ENCODE measurements at places on chromosomes 7 and 10.

GRCh38 chr7:154776350-154776749, 226.6 kb downstream of the PAXIP1 start:
- H3K27ac ChIP-seq, result no peak overlapping the region
- no peaks in the 10 kb centered on the region for H3K4me1 ChIP-seq
- no peak overlapping the region for H3K4me3 ChIP-seq
- H3K36me3 ChIP-seq, result no peaks in the 10 kb centered on the region
- no peaks in the 10 kb centered on the region for H3K27me3 ChIP-seq

- no peak overlapping the region for H3K27ac ChIP-seq
- H3K27me3 ChIP-seq, result no peaks in the 10 kb centered on the region
- H3K36me3 ChIP-seq, result no peaks in the 10 kb centered on the region
- H3K4me3 ChIP-seq, result no peak overlapping the region
Measured at GRCh38 chr7:139726485-139726869, 51.3 kb downstream of the HIPK2 start.

- no peak for DNase-seq
- peaks cover 81% of the 10 kb centered on the region for H3K36me3 ChIP-seq
- H3K27me3 ChIP-seq, result no peaks in the 10 kb centered on the region
- 0 out of 2 replicates have a peak, but pooled peaks cover 2% of the 10 kb centered on the region for H3K4me1 ChIP-seq
Measured at GRCh38 chr10:48737886-48738285, 53.2 kb downstream of the WDFY4 start.

DNA sequence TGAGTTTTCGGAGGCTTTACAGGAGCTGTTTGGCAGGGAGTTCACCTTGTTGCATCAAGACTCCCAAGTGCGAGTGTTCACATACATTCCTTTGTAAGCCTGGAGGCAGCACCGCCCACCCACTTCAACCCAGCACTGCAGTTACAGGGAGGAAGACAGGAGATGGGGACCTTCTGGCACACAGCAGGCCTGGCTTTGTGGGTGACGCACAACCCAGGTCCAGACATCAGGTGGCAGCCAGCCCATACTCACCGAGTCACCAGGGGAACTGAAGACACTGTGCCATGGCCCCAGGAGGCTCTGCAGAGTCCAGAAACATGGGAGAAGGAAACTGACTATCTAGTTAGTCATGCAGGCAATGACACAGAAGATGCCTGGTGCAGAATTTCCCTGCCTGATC, 305.9 kb upstream of the RNF32 start:
- no peaks in the 10 kb centered on the region for H3K36me3 ChIP-seq
- no peak overlapping the region for H3K4me3 ChIP-seq
- no peak for DNase-seq
- H3K4me1 ChIP-seq, result no peaks in the 10 kb centered on the region

DNA sequence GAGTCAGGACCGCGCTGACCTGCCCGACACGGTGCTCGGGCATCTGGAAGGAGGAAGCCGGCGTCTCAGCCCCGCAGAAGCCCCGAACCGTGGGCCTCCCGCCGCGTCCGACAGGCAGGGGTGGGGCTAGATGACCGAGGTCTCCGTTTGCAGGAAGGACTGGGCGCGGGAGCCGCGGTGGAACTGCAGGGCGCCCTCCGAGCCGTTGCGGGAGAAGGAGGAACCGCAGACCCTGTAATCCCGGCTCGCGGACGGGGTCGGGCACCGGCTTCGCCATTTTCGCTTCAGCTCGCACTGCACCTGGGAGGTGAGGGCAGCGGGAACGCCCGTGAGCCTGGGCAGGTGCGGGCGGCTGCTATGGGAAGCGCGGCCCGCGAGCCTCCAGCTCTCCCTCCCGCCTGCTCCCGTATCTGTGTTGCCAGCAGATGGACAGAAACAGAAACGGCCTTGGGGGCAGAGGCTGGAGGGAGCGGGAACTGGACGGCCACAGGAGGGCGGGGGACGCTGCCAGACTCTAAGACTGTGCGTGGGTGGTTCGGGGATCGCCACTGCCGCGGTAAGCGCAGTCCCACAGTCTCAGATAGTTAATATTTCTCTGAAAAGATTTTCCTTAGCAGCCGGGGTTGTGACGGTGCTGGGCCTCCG, 114.1 kb downstream of the VIPR2 start:
- no peak overlapping the region for H3K27ac ChIP-seq
- no peak overlapping the region for H3K4me3 ChIP-seq
- no peaks in the 10 kb centered on the region for H3K36me3 ChIP-seq
- DNase-seq, result no peak
- H3K4me1 ChIP-seq, result no peaks in the 10 kb centered on the region
- no peaks in the 10 kb centered on the region for H3K27me3 ChIP-seq

DNA sequence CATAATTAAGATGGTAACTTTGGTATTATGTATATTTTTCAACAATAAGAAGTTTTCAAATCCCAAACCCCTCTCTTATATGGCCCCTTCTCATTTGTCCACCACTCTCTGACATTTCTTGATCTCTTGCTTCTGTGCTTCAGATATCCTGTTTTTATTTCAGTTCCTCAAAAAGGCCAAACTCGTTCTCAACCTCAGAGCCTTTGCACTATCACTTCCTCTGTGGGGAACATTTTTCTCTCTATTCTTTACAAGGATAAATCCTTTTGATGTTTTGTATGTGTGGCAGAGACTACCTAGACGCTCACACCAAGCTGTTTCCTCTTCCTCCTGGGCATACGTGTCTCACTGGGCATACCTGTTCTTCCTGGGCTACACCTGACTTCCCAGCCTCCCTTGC, 54.2 kb upstream of the FRMD4A start:
- no peaks in the 10 kb centered on the region for H3K36me3 ChIP-seq
- no peak overlapping the region for H3K4me3 ChIP-seq
- no peaks in the 10 kb centered on the region for H3K27me3 ChIP-seq
- DNase-seq, result no peak
- H3K27ac ChIP-seq, result no peak overlapping the region

DNA sequence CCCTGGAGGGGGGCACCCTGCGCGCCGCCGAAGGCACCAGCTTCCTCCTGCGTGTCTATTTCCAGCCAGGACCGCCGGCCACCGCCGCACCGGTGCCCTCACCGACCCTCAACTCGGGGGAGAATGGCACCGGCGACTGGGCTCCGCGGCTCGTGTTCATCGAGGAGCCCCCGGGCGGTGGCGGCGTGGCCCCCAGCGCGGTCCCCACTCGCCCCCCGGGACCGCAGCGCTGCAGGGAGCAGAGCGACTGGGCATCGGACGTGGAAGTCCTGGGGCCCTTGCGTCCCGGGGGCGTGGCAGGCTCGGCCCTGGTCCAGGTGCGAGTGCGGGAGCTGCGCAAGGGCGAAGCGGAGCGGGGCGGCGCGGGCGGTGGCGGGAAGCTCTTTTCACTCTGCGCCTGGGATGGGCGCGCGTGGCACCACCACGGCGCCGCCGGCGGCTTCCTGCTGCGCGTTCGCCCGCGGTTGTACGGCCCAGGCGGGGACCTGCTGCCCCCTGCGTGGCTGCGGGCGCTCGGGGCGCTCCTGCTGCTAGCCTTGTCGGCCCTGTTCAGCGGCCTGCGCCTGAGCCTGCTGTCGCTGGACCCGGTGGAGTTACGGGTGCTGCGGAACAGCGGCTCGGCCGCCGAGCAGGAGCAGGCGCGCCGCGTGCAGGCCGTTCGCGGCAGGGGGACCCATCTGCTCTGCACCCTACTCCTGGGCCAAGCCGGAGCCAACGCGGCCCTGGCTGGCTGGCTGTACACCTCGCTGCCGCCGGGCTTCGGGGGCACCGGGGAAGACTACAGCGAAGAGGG, 594 bp downstream of the CNNM1 start:
- H3K27me3 ChIP-seq, result no peaks in the 10 kb centered on the region
- no peak overlapping the region for H3K27ac ChIP-seq
- no peak overlapping the region for H3K4me3 ChIP-seq
- no peaks in the 10 kb centered on the region for H3K36me3 ChIP-seq
- H3K4me1 ChIP-seq, result no peaks in the 10 kb centered on the region

- H3K4me1 ChIP-seq, result no peaks in the 10 kb centered on the region
- H3K36me3 ChIP-seq, result no peaks in the 10 kb centered on the region
- no peak for DNase-seq
- no peak overlapping the region for H3K4me3 ChIP-seq
- H3K27me3 ChIP-seq, result no peaks in the 10 kb centered on the region
- no peak overlapping the region for H3K27ac ChIP-seq
Measured at GRCh38 chr7:142941541-142941940, 2.3 kb downstream of the LLCFC1 start.

- H3K27ac ChIP-seq, result no peak overlapping the region
- H3K36me3 ChIP-seq, result no peaks in the 10 kb centered on the region
- peaks cover 22% of the 10 kb centered on the region for H3K4me1 ChIP-seq
- no peak overlapping the region for H3K4me3 ChIP-seq
- H3K27me3 ChIP-seq, result no peaks in the 10 kb centered on the region
Measured at GRCh38 chr7:27198138-27198841, 1.6 kb downstream of the HOXA13 start.

DNA sequence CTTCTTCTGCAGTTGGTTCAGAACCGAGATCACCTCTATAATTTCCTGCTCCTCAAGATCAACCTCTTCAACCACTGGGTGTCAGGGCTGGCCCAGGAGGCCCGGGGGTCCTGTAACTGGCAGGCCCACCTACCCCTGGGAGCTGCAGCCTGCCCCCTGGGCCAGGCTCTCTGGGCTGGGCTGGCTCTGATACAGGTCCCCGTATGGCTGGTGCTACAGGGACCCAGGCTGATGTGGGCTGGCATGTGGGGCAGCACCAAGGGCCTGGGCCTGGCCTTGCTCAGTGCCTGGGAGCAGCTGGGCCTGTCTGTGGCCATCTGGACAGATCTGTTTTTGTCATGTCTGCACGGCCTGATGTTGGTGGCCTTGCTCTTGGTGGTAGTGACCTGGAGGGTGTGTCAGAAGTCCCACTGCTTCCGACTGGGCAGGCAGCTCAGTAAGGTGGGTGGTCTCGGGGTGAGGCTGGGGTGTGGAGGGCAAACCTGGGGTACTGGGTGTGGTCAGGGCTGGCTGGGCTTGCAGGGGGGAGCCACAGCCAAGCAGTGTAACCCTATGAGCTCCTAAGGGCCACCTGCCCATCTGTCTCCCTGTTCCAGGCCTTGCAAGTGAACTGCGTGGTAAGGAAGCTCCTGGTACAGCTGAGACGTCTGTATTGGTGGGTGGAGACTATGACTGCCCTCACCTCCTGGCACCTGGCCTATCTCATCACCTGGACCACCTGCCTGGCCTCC, 4.2 kb downstream of the TMEM270 start:
- no peak overlapping the region for H3K4me3 ChIP-seq
- no peaks in the 10 kb centered on the region for H3K4me1 ChIP-seq
- DNase-seq, result no peak
- H3K27me3 ChIP-seq, result no peaks in the 10 kb centered on the region

DNA sequence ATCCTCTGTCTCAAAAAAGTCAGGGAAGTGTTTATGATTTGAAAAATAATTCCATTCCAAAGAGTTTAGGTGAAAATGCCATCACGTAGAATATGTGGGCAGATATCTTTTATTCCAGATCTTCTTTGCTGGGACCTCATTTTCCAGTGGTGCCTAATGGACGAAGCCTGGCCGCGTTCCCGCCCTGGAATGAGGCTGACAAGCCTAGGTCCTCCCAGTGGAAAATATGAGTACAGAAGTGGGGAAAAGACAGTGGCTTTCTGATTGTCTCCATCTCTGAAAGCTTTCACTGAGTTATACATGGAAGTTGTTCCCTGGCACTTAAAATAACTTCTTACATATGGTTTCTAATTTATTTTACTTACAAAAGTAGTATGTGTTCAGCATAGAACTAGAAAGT, 139.4 kb downstream of the TACC2 start:
- no peaks in the 10 kb centered on the region for H3K27me3 ChIP-seq
- DNase-seq, result no peak
- no peaks in the 10 kb centered on the region for H3K36me3 ChIP-seq
- H3K27ac ChIP-seq, result no peak overlapping the region
- H3K4me3 ChIP-seq, result no peak overlapping the region

- no peak for DNase-seq
- H3K36me3 ChIP-seq, result no peaks in the 10 kb centered on the region
- H3K27ac ChIP-seq, result no peak overlapping the region
- H3K4me3 ChIP-seq, result no peak overlapping the region
Measured at GRCh38 chr10:44478040-44478439, 93.1 kb upstream of the CXCL12 start.

DNA sequence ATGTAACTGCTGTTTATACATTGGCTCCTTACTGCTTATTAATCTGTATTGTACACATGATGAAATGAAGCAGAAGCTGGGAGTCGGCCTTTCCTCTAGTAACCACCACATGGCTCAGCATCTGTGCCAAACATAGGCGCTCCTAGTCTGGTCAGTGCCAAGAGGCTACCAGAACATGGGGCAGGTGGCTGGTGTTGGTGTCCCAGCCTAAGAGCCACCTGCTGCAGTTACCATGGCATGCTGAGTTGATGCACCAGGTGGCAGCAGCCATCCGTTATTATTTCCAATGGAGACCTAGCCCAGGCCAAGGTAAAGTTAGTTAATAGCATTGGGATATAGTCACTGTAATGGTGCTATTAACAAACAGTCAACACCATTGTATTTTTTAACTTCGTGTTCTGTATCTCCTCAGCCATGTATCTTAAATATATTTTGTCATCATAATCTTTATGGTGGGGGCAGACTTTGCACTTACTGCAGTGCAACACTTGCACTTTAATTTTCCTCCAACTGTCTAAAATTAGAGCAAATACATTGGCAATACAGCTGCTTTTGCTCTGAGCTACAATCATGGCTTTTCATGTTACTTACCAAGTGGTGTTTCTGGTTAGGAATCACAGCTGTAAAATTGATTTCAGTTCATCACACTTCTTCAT, 33.1 kb downstream of the HBP1 start:
- no peaks in the 10 kb centered on the region for H3K27me3 ChIP-seq
- H3K4me1 ChIP-seq, result no peaks in the 10 kb centered on the region
- peak; percentile 83 for DNase-seq
- H3K36me3 ChIP-seq, result peaks cover 9% of the 10 kb centered on the region
- no peak overlapping the region for H3K27ac ChIP-seq

GRCh38 chr10:4034907-4035598, 250.0 kb upstream of the KLF6 start:
- no peaks in the 10 kb centered on the region for H3K4me1 ChIP-seq
- no peaks in the 10 kb centered on the region for H3K36me3 ChIP-seq
- H3K27ac ChIP-seq, result no peak overlapping the region
- H3K4me3 ChIP-seq, result no peak overlapping the region

DNA sequence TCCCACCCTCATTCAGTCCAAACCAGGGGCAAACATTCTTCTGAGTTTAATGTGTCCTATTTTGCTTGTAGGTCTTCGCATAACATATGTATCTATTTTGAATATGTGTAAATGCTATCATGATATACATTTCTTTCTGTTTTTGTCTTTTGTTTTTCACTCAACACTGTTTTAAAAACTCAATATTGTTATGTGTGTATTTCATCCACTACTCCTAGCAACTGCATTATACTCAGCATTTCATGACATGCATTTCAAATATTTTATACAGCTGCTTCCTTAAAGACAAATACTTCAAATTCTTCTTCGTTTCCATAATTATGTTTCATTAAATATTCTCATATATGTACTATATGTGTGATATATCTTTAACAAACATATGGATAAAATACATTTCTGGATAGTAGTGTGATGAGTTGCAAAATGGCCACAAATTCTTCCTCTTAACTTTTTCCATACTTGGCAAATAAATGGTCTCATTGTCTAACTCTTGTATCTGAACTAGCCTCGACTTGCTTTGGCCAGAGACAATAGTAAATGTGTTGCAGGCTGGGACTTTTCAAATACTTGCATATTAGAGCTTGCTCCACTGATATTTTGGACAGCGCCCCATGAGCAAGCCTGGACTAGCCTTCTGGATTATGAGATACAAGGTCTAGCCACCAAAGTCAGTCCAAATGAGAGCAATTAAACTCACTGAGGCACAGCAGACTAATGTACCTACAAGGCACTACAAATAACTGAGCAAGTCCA, 539.7 kb upstream of the KCND2 start:
- no peak overlapping the region for H3K27ac ChIP-seq
- no peaks in the 10 kb centered on the region for H3K27me3 ChIP-seq
- no peaks in the 10 kb centered on the region for H3K4me1 ChIP-seq
- H3K4me3 ChIP-seq, result no peak overlapping the region
